ENCODE measurements at places on chromosomes 6 and 20. TPM values are rescaled to one million over a fixed set of nuclear protein-coding genes. Genes with fewer than 3 reads are reported as not detected.

The NPEPL1 gene
- 13.7 TPM for polyA plus RNA-seq

The HM13 gene
- 169 TPM for polyA plus RNA-seq

The SEMG1 gene
- not detected for polyA plus RNA-seq

The MARCKS gene
- polyA plus RNA-seq: 150 TPM
